ENCODE measurements at places on chromosomes 3 and 15.

DNA sequence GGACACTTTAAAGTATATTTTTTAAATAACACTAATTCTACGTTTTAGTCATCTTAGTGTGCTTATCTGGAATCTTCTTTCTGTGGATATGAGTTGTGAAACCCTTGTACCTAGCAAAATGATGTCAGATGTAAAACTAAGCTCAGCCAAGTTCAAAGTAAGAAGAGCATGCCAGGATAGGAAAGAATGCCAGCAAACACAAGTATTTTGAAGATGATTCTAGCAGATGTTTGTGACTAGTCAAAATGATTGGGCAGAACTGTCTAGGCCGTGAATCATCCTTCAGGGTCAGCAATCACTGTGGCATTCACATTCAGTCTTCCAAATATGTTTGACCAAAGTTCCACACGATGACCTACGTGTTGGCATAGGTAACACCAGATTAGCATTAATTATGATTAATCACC lies 5.4 kb upstream of the PLOD2 start:
- no peak for DNase-seq

- no peak for DNase-seq
These were observed 44.6 kb upstream of the POU1F1 start for GRCh38 chr3:87320756-87321626.

DNA sequence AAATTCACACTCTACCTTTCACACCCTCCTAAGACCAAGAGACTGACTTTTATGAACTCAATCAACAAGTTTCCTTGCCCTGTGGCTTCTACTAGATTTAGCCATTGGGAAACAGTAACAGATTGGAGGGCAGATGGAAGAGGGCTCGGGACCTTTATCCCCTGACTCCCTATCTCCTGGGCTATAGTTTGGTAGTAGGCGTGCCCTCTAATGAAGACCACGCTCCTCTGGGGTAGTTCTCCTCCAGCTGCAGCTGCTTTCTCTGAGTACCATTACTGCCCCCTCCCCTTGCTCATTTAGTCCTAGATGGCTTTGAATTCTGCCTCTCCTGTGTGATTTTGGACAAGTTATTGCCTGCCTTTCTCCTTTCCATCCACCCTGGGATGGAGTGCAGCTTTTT lies 33.3 kb downstream of the FMN1 start:
- DNase-seq: no peak

- no peak for DNase-seq
These were observed 55.9 kb upstream of the GCNT3 start for GRCh38 chr15:59555696-59556095.

GRCh38 chr3:183298701-183299153 lies 45.7 kb downstream of the B3GNT5 start:
- DNase-seq: no peak

DNA sequence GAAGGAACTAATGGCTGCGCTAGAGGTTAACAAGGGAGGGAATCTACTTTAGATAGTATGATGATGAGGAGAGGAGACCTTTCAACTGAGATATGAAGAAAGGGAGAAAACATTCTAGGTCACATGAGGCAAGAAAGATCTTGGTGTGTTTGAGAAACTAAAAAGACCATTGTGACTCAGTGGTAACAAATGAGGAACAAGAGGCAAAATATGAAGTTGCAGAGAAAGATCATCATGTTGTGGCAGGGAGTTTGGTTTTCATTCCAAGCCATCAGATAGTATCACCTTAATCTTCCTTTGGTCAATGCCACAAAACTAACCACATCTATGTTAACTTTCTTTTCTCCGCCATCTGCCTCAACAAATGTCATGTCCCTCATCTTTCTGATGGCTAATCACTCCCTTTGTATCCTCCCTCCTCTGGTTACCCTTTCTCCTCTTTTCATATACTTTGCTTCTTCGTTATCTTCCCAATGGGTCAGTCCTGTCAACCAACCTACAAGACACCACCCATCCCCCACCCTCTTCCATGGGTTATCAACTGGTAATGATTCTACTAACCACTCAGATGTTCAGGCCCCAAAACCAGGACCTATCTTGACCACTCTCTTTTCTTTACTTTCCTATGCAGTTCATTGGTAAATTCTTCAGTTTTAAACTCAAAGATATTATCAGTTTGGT lies 2.4 kb upstream of the PDCD6IP start:
- DNase-seq: no peak

DNA sequence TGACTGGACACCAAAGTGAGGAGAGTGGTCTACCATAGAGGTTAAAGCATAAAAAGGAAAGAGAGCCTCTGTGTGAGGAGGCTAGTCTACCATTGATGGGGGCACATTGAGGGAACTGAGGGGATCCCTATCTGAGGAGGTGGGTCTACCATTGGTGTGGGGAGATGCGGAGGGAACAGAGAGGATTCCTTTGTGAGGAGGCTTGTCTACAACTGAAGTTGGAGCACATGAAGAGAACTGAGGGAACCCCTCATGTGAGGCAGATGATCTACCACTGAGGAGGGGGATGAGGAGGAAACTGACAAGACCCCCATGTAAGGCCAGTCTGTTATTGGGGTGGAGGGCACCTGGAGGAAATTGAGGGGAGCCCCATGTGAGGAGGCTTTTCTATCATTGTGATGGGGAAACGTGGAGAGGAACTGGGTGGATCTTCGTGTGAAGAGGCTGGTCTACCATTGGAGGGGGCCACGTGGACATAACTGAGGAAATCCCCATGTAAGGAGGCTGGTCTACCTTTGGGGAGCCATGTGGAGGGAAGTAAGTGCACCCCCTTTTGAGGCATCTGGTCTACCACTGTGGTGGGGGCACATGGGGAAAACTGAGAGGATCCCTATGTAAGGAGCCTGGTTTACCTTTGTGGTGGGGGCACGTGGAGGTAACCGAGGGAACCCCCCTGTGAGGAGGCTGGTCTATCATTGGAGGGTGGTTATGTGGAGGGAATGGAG lies 160.1 kb downstream of the FBLN2 start:
- peak; percentile 39 for DNase-seq

All from mesenteric fat pad (tissue), 1 donor.